ENCODE measurements at places on chromosomes 2 and 18.

DNA sequence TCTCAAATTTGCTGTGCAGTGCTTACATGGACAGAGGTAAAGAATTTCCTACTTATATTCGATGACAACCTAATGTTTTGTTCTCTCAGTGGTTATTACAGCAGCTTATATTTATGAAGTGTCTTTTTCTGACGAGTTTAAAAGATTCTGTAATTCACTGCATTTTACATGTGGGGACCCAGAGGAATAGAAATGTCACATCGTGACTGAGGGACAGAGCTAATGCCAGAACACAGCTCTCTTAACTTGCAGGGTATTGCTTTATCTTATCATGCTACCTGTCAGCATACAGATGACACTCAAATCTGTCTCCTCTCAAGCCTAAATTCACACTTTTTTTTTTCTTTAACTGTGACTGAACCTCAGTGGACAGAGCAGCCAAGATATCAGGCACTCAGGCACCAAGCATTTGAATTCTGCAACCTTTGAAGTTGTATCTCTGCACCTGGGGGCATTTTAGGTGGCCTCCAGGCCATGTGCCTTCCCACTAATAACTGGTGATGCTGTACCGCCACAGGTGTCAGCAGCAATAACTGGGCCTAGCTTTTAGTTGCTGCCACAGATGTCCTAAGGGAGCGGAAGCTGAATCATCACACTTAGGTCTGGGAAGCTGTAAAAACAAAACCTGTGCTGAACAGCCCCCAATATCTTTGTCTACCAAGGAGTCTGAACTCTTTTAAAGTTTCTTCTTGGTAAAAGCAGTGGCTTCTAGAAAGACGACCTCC, 315.8 kb upstream of the NRP2 start:
- no peak for DNase-seq

DNA sequence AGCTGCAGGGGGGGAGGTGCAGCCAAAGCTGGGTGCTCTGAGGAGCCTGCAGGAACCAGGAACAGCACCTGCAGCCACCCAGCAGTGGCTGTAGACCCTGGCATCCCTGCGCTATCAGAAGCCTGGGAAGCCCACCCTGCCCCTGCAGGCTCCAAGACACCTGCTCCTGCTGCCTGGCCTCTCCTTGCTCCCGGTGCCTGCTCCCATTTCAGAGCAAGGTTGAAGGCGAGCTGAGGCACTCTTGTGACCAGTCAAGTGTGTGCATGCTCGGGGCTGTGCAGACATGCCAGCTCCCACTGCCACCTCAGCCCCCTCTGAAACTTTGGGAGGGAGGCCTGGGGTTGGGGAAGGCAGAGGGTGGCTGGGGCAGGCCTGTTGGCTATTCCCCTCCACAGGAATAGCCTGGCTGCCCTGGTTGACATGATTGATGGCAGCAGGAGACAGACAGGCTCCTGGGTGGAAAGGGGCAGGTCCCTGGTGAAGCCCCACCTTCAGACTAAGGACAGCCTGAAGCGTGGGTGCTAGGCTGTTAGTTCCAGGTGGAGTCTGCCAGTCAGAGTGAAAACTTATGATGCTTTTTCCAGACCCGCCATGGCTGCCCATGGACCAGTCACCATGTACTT, 151.4 kb downstream of the MBD5 start:
- no peak for DNase-seq

DNA sequence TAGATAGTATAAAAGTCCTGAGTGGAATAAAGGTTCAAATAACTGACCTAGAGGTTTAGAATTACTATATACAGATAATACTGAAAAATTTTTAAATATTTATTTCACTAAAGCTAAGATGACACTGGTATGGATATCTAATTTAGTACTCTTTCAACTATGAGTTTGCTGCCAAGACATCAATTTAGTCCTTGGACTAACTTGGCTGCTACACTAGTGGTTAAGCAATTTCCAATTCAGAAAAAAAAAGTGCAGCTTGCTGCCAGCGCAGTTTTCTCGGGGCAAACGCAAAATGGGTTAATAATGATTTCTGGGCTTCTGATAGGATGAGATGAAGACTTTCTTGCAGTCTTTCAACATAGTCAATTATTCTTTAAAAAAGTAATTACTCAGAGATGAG, 10.8 kb downstream of the BUB1 start:
- DNase-seq, result no peak

- no peak for DNase-seq
Measured at GRCh38 chr2:134193006-134193405, 60.9 kb upstream of the MGAT5 start.

DNA sequence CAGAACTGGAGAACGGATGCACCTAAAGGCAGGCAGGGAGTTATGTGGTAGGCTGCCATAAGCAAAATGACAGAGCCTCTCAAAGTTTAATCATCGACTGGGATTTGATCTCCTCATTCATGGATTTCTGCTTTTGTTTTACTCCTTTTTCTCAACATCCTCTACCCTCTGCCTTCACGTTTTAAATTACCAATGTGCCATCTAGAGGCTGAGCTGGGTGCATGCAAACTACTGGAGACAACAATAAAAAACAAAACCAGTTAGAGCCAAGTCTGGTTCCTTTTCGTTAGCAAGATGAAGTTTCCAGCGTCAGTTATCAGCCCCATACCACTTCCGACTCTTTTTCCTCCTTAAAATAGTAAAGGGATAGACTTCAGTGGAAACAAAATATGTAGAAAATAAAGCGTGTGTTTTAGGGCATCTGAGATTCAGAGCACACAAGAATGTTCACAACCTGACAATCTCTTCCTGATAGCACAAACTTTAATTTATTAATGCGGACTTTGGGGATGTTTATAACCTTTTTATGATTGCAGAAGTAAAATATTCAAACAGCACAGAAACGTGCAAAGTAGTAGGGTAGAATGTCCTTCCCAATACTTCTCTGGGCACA, 117.0 kb downstream of the LAMA1 start:
- DNase-seq, result no peak

DNA sequence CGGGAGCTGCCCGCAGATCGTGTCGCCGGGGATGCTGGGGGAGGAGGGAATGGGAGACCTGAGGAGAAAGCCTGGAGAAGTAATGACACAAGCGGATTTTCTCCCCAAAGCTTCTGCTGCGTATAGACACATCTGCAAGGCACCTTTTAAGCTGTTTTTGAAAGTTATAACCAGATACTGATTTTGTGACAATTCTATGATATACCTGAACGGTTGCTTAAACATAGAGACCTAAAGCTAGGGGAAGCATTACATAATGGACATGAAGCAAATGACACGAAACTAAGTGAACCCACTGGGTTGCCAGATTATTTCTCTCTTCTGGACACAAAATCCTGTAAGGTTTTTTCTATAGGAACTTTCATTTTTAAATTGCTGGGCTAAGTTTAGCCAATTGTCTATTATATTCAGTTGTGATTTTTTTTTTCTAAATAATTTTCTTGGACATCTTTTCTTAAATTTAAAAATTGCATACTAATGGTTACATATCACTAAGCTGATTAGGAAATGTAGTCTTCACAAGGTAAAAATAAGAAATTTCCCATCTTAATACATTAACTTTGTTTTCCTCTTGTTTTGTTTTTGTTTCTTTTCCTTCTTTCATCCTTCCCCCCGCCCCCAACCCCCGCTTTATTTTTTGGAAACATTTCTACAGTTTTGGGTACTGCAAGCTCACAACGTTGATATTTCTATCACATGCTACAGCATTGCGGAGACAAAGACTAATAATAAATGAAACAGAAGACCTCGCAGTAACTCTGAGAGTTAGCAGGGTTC, 1.3 kb downstream of the OSBPL6 start:
- no peak for DNase-seq

DNA sequence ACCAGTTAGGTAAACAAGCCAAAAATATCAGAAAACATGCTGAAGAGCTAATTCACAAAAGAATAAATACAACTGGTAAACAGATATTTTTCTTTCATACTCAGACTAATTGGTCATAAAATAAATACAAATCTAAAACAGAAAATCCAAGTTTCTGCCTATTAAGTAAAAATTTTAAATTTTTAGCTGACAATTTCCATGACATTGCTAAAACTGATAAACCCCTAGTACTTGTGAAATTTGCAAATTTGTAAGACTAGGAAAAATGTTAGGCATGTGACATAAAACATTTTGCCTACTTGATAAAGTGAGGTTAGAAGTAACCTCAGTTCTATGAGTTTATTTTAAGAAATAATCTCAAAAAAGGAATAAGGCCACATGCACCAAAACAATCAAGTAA, 356.1 kb downstream of the LRATD1 start:
- no peak for DNase-seq

DNA sequence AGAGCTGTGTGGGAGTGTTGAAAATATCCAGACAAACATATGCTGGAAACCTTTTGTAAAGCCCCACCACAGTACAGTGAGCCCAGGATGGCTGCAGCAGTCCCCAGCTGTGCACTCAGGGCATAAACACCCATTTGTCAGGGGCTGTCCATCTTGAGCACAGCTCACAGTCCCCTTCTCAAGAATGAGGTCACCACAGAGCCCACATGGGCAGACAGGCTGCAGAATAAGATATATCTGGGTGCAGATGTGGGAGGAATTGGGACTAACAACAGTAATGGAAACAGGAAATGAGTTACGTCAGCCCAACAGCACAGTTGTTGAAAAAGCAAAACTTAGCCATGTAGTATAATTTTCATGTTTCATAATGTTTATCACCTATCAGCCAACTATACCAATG, 219.6 kb downstream of the ETAA1 start:
- DNase-seq, result no peak

- DNase-seq, result no peak
Measured at GRCh38 chr18:55609160-55609825, 21.3 kb upstream of the TCF4 start.

GRCh38 chr2:172462373-172462848, 35.0 kb downstream of the ITGA6 start:
- no peak for DNase-seq

DNA sequence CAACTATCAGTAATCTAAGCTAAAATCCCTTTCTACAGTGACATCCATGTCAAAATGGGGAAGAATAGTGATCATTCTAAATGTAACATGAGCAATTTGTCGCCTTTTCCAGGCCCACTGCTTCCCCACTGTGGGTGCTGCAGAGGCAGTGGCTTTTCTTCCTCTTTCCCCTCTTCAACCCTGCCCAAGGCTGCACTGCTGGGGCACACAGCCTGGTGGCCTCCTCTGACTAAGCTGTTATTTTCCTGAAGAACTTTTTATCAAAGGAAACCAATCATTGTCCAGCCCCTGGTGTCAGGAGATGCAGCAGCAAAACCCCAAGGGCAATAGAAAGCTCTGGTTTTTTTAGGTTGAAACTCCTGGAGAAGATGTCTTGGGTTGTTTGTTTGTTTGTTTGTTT, 117.6 kb upstream of the KLF7 start:
- DNase-seq, result no peak

- DNase-seq, result no peak
Measured at GRCh38 chr18:34649080-34649479, 61.0 kb upstream of the DTNA start.

GRCh38 chr2:197377670-197378069, 57.2 kb downstream of the SF3B1 start:
- DNase-seq, result no peak

Data from HAP-1 (cell line).